ENCODE measurements at places on chromosomes 2 and 18. TPM values are rescaled to one million over a fixed set of nuclear protein-coding genes. Genes with fewer than 3 reads are reported as not detected.

Gene PIK3C3
- 27.2 TPM for total RNA-seq

Gene PUM2
- 36.2 TPM for total RNA-seq

Gene SAG
- not detected for total RNA-seq

Gene COL4A3
- total RNA-seq: 0.67 TPM

Gene TMEM247
- not detected for total RNA-seq

Gene NPHP1
- total RNA-seq: 1.9 TPM

Gene SNTG2
- 2.1 TPM for total RNA-seq

Gene CASP8
- 16.1 TPM for total RNA-seq

Gene PCARE
- total RNA-seq: not detected

- DNase-seq: no peak
Measured at GRCh38 chr2:238924032-238924431, 76.1 kb downstream of the TWIST2 start.

DNA sequence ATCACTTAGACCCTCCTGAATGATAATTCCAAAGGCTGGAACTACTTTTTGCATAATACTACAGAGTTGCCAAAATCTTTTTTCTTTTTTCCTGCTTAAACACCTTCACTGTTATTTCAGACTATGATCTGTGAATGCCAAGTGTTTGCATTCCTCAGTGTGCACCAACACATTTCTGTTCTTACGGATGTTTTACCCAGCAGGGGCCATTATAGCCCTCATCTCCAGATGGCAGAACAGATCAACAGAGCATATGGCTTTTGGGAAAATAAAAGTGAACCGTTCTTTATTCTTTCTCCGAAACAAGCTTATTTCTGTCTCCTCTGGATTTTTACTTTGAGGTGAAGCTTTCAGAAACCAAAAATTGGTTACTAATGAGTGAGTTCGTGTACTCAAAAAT is 1226.6 kb upstream of the FAM98A start:
- DNase-seq: no peak

DNA sequence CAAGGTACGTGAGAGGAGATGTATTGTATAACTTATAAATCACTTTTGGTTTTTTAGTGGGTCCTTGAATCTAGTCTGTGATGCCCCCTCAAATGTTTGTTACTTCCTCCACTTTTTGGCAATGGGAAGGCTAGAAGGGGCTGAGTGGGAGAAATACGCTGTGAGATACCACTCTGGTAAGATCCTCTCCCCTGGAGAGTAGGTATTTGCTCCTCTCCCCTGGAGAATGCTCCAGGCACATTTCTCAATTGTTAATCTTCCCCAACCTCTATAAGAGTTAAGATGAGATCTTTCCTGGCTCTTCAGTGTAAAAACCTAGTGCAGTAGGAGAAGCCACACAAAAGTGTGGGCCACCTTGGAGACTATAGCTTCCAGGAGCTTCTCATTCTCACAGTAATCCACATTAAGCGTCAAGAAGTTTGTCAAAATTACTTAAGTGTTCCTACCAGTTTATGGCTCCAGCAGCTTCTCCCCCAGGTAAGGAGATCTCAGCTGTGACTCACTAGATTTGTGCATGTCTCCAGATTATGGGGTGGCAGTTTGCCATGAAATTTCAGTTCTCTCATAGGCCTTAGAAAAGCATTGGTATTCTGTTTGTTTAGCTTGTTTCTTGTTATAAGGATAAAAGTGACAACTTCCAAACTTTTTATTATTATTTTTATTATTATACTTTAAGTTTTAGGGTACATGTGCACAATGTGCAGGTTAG is 182.6 kb downstream of the FSIP2 start:
- peak; percentile 11 for DNase-seq

GRCh38 chr2:98559581-98559980 is 48.7 kb downstream of the COA5 start:
- DNase-seq: no peak

DNA sequence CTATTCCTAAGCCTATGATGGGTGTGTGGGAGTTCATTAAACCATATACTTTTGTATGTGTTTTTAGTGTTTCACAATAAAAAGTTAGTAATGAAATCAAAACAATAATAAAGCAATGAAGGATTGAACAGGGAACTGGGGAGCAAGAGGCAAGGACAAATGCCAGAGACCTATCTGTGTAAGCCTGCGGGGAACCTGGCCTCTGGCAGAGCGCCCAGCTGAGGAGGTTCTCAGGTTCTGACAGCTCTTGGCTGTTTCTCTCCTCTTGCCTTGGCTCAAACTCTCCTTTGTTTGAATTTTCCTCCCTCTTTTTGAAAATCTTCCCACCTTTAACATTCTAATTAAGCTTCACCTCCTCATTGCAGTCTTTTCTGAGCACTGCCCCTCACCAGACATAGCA is 200.0 kb upstream of the NCKAP5 start:
- DNase-seq: no peak

GRCh38 chr18:6576718-6577375 is 152.7 kb upstream of the ARHGAP28 start:
- no peak for DNase-seq

- DNase-seq: no peak
Measured at GRCh38 chr18:13433125-13433524, 214.6 kb downstream of the LDLRAD4 start.

DNA sequence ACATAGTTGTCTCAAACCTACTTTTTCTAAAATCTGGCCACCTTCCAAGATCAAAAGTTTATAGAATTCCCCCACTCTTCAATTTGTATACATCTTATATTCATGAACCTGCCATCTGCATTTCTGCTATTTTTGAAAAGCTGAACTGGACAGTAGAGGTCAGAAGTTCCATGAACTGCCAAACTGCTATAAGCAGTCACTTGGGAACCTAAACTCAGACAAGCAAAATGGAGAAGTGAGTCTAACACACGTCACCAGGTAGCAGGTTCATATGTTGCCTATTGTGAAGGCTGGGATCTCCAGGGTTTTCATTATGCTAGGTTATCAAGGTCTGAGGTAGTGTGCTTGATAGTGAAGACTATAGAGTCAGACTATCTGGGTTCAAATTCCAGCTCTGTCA is 2.0 kb upstream of the MYO1B start:
- DNase-seq: no peak

- no peak for DNase-seq
Measured at GRCh38 chr18:74430806-74431571, 26.1 kb downstream of the DIPK1C start.

GRCh38 chr2:236512902-236513435 is 56.7 kb upstream of the ACKR3 start:
- peak; percentile 69 for DNase-seq

DNA sequence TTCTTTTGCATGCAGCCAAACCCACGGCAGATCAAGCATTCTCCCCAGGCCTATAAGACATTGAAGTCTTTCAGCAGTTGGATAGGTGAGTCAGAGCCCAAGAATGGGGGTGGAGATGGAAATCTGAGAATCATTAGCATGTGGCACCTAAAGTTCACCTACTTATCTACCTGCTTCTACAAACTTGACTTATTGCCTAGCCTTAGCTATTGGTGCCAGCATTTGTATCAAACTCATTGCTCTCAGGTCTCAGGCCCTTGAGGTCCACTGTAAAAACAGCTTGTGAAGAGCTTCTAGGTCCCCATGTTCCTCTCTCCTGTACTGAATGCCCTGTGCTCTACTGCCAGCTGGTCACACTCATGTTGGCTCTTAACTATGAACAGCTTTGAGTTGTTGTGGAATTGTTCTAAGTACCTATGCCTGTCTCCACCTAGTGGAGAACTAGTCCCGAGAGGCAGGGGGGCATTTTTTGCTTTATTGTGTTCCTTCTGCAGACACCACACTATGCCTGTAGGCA is 278.4 kb upstream of the SPRED2 start:
- DNase-seq: peak; percentile 52

- no peak for DNase-seq
Measured at GRCh38 chr18:24731981-24732380, 271.5 kb downstream of the HRH4 start.

- DNase-seq: no peak
Measured at GRCh38 chr2:76448956-76449355, 738.2 kb upstream of the GCFC2 start.

- peak; percentile 44 for DNase-seq
Measured at GRCh38 chr18:63236921-63237846, 82.4 kb downstream of the BCL2 start.

DNA sequence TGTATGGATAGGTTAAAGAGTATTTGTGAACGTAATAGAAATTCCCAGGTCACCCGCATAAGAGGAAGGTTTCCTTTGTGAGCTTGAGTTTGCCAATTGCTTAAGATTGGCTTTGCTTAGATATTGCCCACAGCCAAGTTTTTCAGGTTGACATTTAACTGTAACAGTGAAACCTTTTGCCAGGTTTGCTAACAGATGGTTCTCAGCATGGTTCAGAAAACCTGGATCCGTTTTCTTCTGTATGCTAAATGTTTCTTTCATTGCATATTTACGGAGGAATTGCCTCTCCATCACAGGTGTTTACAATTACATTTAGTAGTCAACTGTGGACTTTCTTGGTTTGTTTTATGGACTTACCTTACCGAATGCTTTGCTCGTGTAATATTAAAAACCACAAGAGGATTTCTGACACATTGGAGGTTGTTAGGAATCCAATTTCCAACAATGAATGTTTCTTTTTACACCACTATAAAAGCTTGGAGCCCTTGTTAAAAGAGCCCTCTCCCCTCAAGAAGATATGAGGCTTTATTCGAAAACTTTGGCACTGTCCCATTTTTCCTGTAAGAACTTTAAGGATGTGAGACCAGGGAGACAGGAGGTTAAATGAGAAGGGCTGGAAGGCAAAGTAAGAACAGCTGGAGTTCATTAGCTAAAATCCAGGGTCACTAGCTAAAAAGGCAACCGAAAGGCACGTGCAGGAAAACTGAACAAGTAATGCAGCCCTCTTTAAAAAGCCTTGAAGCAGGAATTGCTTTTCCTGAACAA is 7.8 kb downstream of the CDK15 start:
- no peak for DNase-seq

DNA sequence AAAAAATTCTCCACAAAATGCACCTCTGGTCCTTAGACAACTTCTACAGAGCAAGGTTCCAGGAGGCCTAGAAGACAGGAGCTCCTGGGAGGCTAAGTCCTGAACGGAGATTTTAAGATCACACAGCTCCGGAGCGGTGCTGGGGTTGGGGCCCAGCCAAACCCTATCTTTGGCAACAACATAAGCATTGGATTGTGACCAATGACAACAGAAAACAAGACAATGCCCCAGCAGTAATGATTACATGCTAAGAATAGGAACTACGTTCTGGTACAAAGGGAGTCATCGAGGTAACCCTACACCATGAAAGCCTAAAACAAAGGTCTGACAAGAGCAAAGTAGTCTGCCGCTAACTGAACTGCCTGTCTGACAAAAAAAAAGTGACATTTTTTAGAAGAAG is 171.2 kb downstream of the CMPK2 start:
- no peak for DNase-seq

DNA sequence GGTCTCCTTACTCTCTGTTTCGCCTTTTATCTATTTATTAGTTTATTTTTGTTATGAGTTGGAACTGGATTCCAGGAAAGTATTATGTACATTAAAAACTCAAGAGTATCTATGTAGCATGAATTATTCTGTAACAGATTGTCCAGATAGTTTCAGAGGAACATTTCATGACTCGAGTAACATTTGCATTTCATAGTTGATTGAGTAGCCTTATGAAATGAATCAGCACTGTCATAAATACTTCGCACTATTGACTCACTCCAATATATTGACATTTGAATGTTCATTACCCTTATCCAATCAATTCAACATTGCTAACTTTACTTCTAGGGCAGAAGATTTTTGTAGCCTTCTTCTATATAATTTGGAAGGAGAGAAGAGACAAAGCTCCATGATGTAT is 11.3 kb upstream of the VRK2 start:
- no peak for DNase-seq

DNA sequence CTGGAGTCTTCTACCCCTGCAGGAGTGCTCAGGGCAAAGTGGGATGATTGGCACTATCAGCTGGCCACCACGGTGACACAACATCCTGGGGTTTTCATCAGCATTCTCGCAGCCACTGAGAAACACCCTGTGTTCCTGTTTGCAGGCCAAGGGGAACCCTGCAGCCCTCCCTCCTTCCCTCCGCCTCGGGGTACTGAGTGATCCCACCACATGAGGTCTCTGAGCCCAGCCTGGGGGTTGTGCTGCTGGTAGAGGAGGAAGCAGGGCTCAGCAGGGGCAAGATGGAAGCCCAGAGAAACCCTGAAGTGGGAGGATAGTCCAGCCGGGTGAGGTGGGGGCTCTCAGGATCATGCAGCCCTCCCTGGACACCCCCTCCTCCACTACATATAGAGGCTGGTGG is at the start of gene OXER1:
TSS of gene OXER1 (minus strand) at position 40 of the 400 bp plus-strand sequence. CDS start 73 bp downstream, outside the sequence.
- DNase-seq: peak; percentile 68

DNA sequence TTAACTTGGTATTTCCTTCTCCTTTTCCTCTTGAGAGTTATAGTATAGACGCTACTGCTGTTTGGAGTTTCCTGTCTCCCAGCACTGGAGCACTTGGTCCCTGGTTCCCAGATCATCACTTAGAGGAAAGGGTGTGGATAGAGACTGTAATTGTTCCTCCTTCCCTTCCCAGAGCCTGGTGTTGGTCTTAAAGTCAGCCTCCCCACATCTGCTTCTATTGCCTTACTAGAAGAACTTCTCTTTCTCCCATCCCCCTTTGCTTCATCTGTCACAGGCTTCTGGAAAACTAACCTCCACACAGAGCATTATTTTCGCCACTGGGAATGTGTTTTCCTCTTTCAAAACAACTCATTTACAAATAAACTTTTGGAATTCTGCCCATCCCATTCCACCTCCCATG is 131.0 kb downstream of the CCDC85A start:
- no peak for DNase-seq
